ENCODE measurements at places on chromosomes 16 and 17. TPM values are rescaled to one million over a fixed set of nuclear protein-coding genes. Genes with fewer than 3 reads are reported as not detected.

DNA sequence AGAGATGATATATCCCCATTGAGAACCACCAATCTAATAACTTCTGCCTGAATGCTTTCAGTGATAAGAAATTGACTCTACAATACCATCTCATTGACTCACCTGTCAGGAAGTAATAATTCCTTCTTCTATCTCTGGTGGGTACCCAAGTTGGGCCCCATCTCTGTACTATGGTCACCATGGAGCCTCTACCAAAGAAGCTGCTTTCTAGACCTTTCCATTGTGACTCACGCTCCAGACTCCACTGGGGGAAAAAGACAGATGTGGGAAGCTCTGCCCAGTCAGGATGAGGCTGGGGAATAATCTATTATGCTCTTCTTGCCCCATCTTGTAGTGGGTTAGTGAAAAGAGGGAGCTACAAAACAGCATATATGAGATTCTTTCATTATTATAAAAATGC is 100.4 kb downstream of the COPRS start:
- DNase-seq: no peak

DNA sequence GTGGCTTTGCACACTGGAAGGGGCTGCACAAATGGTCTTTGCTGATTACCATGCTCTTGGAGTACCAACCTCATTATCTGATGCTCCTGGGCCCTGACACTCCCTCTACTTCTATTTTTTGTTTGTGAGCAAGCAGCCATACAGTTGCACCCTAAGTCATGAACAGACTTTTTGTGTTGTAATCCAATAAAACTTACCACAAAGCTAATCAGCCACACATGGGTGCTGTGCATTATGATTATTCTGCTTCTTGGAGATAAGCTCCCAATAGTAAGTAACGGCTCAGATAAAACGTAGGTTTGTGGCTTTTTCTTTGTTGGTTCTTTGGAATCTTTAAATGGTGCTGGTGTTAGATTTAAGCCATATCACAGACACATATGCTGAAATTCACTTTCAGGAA is 76.2 kb downstream of the CCT6B start:
- no peak for DNase-seq

DNA sequence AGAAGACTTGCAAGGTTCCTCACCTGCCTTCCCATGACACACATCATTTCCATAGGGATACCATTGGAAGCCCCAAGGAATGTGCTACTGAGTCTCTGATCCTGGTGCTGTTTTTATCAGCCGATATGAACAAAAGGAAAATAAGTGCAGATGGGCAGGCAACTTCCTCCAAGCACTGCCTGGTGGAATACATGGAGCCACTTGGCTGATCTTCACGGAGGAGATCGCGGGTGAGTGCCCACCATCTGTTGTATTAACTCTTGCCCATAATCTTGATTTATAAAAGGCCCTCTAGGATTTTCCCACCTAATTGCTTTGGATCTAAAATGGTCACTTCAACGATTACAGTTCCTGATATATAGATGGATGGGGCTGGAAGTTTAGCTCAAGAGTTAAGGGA is 24.7 kb upstream of the CDRT15 start:
- DNase-seq: no peak

DNA sequence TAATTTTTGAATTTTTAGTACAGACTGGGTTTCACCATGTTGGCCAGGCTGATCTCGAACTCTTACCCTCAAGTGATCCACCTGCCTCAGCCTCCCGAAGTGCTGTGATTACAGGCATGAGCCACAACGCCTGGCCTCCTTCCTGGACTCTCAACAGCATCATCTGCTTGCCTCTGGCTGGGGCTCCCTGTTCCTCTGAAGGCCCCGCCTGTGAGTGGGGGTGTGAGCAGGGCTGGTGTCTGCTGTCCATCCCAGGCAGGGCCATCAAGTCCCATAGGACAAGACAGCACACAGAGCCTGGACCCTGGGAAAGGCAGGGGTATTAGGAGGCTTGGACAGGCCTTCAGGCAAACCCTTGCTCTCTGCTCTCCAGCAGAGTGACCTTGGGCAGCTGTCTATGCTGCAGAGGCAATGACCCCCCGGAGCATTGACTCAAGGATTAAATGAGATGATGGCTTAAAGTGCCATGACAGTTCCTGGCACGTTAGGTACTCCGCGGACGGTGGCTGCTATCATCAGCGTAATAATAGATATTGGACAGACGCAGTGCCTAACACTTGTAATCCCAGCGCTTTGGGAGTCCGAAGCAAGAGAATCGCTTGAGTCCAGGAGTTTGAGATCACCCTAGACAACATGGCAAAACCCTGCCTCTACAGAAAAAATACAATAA is 19.2 kb downstream of the SCNN1B start:
- DNase-seq: no peak

GRCh38 chr16:89742948-89743347 is 21.6 kb downstream of the ZNF276 start:
- no peak for DNase-seq

DNA sequence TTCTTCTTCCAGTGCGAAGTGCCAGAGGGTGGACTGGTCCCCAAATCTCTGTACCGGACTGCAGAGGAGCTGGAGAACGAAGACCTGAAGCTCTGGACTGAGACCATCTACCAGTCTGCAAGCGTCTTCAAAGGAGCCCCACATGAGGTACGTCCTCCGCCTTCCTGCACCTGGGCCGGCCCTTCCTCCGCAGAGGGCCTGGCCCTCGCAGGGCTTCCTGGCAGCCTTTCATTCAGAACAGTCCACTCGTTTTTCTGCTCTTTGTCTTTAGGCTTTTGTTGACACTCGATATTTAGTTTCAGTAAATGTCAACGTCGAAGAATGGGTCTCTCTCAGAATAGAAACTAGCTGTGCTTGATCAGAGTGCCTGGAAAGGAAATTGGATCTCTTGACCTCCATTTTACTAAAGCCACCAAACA is 68.6 kb downstream of the SEC14L1 start:
- DNase-seq: no peak

GRCh38 chr17:69764146-69764545 is 310.9 kb upstream of the KCNJ16 start:
- DNase-seq: no peak

DNA sequence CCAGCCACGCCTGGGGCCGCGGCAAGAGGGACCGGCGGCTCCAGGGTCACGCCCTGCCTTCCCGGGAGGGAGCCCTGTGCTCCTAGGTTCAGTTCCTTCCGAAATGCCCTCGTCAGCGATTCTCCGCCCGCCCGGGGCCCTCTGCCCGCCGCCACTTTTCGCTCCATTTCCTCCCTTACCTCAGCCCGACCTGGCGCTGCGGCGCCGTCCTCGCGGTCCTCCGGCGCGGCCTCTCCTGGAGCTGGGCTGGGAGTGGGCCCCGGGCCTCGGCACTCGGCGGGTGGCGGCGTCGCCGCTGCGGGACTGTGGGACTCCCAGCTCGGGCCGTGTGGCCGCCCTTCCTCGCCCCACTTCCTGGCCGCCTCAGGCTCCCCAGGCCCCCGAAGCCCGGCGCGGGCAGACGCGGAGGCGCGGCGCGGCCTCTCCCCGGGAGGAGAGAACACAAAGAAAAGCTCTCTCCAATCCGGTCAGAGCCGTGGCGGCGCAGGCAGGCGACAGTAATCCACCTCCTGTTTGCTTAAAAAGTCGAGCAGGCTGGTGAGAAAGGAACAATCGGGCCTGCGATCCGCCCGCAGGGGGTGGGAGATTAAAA is 1.6 kb downstream of the BAHCC1 start:
- no peak for DNase-seq

GRCh38 chr16:74078511-74079231 is 217.9 kb upstream of the PSMD7 start:
- DNase-seq: no peak

- DNase-seq: no peak
These were observed 70.6 kb upstream of the MED9 start for GRCh38 chr17:17406225-17406624.

GRCh38 chr17:4748686-4749085 is 9.0 kb upstream of the CXCL16 start:
- no peak for DNase-seq

- DNase-seq: no peak
These were observed 14.7 kb upstream of the XYLT2 start for GRCh38 chr17:50331085-50331791.

GRCh38 chr17:60139438-60140285 is 10.1 kb upstream of the CA4 start:
- peak; percentile 71 for DNase-seq

GRCh38 chr17:75680431-75680830 is 13.3 kb downstream of the SAP30BP start:
- DNase-seq: no peak

GRCh38 chr17:48055531-48056245 is 7.5 kb downstream of the NFE2L1 start:
- DNase-seq: no peak

- DNase-seq: no peak
These were observed 19.6 kb downstream of the SBK1 start for GRCh38 chr16:28311913-28312312.

DNA sequence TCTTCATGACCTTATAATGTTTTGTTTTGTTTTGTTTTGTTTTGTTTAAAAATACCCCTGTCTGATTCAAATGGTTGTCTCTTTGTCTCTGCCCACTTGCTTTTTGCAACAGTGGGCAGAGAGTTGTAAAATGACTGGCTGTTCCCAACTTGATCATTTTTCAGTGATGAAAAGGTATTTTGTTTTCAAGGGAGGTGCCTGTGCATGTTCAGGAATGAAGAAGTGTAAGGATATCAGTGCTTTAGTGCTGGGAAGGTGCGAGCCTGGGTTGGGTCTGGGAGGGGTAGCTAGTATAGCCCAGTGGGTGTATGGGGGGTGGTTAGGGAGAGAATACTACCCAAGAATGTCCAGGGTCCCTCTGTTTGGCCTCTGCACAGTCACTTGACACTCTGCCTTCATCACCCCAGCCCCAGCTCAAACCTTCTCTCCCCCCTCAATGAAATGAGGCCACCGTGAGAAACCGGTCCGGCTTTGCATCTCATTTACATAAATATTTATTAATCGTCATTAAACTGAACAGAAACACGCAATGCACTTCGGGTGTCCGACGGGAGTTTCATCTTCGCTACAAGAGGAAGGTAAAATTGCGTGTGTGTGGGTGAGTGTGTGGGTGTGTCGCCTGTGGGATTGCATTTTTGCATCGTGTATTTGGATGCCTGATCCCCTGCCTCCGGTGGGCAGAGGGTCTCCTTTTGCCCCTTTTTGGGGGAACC is 4.3 kb downstream of the NEUROD2 start:
- DNase-seq: no peak

- DNase-seq: no peak
These were observed 4.3 kb downstream of the COTL1 start for GRCh38 chr16:84613408-84614072.

DNA sequence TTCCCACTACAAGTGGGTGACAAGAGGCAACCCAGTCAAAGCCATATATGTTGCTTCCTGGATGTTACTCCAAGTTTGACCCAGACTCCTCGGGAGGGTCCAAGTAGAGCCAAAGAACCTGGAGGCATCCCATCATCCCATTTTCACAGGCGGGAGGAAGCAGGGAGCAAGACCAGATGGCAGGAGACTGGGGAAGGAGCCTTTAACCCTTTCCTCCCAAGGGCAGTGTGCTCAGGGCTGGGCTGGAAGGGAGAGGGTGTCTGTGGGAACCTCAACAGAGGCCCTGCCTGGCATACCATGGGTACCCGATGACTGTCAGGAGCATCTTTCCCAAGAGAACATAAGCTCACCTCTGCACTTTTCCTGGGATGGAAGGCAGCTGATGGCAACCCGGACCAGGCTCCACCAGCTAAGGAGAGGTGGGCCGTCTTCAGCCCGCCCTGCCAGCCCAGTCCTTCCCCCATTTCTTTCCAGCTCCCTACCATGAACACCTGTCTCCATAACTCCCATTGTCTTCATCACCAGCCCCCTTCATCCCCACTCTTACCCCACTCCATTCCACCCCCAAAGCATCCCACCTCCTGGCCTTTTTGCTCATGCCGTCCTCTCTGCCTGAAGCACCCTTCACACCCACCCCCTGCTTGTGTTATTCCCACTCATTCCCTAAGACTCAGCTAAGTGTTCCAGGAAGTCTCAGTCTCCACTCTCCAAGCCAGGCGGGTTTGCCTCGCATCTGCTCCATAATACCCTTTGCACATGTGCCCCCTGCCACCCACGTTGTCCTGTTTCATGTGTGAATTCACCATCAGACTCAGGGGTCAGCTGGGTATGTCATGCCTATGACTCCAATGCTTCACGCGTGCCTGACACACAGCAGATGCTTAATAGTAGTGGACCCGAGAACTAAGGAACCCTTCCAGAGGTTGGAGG is 5.9 kb upstream of the SLC16A5 start:
- no peak for DNase-seq

CARD14 gene
- not detected for total RNA-seq

TMEM98 gene
- total RNA-seq: 0.57 TPM

MYADML2 gene
- total RNA-seq: not detected

ATPAF2 gene
- total RNA-seq: 37.8 TPM

MT1G gene
- 28.5 TPM for total RNA-seq

AP2B1 gene
- total RNA-seq: 156 TPM

FOXN1 gene
- total RNA-seq: not detected

KRT28 gene
- not detected for total RNA-seq

COQ9 gene
- total RNA-seq: 51.6 TPM

CRHR1 gene
- total RNA-seq: not detected

TMIGD1 gene
- total RNA-seq: not detected
